ENCODE measurements at places on chromosomes 2 and 18.

DNA sequence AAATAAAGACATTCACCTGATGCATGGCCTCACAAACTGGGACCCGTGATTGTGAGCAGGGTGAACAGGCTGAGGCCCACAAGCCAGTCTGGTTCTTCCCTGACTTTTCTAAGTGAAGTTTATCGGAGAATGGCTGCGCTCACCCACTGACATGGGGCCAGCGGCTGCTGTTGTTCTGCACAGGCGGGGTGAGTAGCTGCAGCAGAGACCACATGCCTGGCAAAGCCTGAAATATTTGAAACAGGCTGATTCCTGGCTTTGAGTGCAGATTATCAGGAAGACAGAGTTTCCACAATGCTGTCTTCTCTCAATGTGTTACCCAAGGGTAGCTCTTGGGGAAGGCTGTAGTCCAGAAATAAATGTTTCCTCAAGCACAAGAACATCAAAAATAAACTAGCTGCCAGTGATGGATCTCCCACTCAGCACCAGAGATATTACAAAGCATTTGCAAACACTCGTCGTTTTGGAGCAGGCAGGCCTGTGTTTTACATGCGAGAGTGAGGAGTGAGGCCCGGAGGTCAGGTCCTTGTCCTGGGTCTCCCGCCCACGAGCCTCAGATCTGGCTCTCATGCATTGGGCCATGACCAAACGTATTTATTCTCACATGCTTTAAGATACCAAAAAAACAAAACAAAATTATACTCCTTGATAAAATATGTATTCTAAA lies 647.1 kb downstream of the GALR1 start:
- no peak for DNase-seq

DNA sequence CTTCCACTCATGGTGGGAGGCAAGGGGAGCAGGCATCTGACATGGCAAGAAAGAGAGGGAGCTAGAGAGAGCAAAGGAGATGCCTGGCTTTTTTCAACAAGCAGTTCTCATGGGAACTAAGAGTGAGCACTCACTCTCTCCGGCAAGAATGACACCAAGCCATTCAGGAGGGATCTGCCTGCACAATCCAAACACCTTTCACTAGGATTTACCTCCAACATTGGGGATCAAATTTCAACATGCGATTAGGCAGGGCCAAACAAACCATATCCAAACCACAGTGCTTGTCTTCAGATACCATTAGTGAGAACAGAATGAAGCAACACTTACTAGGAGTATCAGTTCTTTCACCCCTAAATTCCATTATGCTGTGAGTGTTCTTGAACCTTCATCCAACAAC lies 77.3 kb downstream of the FIGN start:
- no peak for DNase-seq

- DNase-seq: no peak
These were observed 4.0 kb upstream of the RMC1 start for GRCh38 chr18:23499291-23499781.

DNA sequence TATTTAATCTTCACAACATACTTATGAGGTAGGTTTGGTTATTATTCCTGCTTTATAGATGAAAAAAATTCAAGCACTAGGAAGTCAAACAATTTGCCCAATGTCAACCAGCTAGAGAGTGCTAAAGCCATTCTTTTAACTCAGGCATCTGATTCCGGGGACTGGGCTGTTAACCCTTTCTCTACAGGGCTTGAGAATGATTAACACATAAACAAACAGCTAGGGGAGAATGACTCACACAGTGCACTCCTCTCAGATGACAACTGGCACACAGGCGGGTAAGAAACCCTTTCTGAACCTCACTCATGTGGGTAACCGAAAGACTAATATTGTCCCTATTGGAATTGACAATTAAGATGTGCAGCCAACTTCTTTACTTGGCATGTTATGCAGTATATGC lies 86.3 kb upstream of the FSHR start:
- DNase-seq: no peak

- DNase-seq: no peak
These were observed 36.4 kb upstream of the HNMT start for GRCh38 chr2:137927846-137928245.

DNA sequence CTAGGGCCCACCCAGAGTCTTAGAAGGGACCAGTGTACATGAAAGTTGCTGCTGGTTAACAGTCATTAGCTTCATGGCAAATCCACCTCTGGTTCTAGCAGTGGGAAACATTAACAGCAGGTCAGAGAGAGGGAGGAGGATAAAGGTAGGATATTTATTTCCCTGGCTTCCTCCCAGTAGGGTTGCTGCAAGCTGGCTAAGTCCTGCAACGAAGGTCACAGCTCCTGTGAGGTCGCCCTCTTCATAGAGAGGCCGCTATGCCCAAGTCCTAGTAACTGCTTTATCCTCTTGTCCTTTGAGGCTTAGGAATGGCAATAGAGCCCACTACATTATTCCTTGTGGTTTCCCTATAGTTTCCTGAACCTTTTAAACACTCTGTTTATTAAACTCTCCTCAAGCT lies 84.0 kb upstream of the ACSL3 start:
- no peak for DNase-seq

GRCh38 chr18:13178976-13179375 lies 39.6 kb upstream of the LDLRAD4 start:
- DNase-seq: no peak

DNA sequence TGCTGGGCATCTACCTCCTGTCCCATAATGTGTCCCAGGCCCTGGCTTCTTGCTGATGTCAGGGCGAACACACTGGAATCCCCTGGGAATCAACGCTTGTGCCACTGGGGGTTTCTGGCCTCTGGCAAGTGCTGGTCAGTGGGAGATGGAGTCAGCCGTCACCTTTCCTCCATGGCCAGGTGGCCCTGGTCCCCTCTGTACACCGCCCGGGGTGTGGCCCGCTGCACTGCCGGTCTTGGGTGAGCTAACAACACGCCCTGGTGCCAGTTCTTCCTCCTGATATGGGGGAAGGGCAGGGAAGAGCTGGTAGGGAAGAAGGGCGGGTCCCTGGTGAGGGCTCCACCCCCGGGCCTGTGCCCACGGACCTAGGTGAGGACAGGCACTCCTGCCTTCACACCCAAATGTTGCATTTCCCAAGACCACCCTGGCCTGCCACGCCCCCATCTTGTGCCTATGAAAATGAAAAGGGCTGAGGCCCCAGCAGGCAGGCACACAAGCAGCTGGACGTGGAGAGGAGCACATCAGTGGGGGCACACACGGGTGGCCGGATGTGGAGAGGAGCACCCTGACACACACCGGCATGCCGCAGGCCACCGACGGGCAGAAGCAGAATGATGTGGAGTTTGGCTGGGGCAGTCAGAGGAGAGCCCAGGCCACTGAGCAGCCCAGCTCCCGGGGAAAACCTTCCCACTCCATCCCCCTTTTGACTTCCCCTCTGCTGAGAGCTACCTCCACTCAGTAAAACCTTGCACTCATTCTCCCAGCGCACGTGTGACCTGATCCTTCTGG lies 140.5 kb downstream of the ASB1 start:
- DNase-seq: no peak

Data from renal pelvis (tissue), 12 donors.